ENCODE measurements at places on chromosomes 5 and 9.

GRCh38 chr5:41508696-41509398 is 1.6 kb downstream of the PLCXD3 start:
- no peak for DNase-seq

DNA sequence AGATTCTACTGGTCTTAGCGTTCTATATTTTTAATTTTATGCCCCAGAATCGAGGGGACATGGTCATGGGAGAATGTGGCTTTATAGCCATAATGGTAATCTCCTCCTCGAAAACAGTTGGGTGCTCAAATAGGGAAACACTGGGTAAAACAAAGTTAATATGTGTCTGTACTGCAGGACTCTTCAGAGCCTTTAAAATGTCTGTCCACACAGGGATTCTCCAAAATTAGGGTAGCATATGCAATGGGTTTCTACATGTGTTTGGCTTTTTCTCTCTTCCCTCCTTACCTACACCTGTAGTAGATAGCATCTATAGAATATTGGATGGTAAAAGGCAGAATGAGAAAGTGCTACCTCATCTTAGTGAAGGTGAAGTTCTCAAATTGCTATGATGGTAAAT is 130.0 kb upstream of the NR3C1 start:
- no peak for DNase-seq

DNA sequence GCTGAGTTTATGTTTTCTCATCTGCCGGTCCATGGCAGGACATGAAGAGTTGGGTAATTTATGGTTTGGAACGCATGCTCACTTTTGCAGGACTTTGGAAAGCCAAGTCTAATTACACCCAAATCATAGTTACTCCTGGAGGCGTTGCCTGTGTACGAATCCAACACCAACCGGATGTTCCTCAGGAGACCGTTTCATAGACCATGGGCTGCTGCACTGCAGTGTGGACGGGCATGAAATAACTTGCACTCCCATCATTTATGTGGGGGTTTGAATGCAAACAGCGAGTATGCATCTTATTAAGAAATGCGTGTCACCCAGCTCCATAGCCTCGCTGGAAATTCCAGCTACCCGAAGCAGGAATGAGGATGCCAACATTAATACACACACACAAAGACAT is 96.1 kb upstream of the IRX2 start:
- DNase-seq = no peak

DNA sequence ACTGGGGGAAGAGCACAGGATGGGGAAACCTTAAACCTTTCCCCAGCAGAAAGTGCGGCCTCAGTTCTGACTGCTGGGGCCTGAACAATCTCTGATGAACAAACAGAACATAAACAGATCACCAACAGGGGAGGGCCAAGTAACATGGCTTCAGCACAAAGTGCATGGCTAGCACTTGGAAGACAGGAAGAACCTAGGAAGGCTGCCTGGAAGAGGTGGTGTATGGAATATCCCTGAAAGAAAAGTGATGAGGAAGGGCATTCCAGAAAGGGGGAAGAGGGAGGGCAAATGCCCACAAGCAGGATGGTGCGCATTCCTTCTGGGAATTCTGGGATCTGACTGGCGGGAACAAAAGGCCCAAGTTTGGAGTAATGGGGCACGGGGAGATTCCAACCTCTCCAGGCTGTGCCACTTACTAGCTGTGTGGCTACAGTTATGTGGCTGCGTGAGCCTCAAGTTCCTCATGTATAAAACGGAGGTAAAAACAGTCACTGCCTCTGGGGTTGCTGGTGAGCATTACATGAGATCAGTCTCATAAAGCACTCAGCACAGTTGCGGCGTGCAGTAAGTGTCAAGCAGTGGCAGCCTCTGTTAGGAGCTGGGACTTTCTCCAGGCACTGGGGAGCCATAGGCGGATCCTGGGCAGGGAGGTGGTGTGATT is 1.6 kb downstream of the PDGFRB start:
- DNase-seq = no peak

DNA sequence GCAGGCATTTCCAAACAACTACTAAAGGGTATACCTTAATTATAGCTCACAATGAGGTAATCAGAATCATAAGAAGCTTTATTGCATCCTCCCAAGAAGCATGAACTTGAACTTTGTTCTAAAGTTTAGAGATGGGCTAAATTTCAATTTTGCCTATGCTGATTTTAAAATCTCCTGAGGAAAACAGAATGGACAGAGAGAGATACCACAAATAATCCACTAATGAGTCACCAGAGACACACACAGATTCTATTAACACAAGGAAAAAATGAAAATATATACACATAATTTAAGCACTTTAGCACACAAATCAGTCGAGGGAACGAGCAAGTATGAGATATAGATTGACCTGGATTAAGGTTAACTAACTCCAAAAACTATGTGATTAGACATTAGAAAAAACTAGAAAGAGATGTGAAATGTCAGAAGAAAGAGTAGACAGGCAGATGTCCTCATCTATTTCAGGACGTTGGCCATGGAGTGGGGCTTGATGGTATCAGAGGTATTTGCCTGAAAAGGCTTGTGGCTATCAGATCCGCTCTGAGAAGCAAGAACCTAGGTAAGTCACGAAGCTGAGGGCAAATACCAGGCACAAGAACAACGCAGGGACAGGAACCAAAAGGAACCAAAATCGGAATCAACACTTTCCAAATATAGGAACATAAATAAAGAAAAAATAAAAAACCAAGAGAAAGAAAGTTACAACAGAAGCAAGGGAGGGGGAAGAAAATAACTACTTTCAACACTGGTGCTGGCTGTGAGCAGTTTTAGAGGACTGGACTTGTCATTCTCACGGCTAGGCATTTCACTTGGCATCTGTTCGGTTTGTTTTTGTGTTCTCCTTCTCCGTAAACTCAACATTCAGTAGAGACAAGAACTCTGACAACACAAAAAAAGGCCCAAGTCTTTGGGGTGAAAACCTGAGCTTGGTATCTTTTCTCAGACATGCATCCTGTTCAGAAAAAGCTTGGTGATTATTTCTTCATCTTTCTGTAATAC is 294.6 kb upstream of the PUM3 start:
- no peak for DNase-seq

DNA sequence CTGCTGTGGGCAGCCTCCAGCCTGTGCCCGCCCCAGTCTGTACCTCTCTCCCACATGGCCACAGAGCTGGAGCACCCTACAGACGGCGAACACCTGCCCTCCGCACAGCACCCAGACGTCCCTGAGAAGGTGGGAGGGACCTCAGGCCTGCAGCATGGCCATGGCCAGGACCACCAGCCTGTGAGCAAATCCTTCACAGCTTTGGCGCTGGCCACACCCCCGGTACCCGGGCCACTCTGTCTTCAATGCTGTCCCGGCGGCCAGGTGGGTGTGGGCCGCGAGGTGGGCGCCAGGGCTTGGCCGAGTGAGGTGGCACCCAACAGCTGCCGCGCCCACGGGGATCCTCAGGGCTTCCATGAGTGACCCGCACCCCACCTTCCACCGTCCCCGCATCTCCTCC is 18.7 kb downstream of the NOTCH1 start:
- no peak for DNase-seq

- no peak for DNase-seq
Observed at GRCh38 chr5:58351190-58351589, 108.7 kb downstream of the PLK2 start.

- no peak for DNase-seq
Observed at GRCh38 chr5:159130871-159131270, 31.2 kb upstream of the EBF1 start.

DNA sequence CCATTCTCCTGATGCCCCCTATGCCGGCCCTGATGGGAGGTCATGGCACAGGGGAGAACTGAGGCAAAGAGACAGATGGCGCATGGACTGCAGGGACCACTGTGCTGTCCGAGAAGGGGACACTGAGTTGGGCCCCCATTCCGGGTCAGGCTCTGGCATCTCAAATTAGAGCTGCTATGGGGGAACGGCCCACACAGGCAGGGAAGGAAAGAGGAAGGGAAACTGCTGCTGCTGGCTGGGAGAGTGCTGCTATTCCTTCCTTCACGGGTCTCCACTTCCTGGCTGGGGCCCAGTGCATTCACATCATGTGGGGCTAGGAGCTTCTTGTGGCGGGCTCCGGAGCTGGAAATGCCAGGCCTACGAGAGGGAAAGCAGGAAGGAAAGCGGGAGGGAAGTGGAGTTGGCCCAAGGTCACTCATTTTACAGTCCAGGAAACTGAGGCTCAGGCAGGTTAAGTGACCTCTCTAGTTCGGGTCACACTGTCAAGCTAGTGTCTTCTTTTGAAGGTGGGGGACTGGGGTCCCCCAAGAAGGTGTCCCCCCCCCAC is 1.3 kb upstream of the CARD19 start:
- DNase-seq = no peak

DNA sequence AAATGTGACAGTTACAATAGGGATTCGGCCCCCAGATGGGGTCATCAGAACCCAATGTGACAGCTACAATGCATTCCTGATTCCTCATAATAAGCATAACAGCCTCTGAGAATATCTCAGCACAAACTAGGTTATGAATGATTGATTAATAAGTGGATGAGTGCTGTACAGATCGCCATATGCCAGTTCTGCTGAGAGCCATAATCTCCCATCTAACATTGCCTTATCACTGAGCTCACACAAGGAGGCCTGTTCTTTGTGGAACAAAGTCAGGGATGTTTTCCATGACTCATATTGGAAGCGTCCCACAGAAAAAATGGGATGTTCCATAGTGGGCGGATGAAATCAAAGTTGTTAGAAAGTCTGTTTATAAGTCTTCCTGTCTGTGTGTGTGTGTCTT is 89.6 kb downstream of the KIF4B start:
- no peak for DNase-seq

GRCh38 chr5:172534229-172535107 is 80.1 kb upstream of the SH3PXD2B start:
- DNase-seq = no peak

- DNase-seq = no peak
Observed at GRCh38 chr5:163963881-163964280, 458.5 kb downstream of the MAT2B start.

DNA sequence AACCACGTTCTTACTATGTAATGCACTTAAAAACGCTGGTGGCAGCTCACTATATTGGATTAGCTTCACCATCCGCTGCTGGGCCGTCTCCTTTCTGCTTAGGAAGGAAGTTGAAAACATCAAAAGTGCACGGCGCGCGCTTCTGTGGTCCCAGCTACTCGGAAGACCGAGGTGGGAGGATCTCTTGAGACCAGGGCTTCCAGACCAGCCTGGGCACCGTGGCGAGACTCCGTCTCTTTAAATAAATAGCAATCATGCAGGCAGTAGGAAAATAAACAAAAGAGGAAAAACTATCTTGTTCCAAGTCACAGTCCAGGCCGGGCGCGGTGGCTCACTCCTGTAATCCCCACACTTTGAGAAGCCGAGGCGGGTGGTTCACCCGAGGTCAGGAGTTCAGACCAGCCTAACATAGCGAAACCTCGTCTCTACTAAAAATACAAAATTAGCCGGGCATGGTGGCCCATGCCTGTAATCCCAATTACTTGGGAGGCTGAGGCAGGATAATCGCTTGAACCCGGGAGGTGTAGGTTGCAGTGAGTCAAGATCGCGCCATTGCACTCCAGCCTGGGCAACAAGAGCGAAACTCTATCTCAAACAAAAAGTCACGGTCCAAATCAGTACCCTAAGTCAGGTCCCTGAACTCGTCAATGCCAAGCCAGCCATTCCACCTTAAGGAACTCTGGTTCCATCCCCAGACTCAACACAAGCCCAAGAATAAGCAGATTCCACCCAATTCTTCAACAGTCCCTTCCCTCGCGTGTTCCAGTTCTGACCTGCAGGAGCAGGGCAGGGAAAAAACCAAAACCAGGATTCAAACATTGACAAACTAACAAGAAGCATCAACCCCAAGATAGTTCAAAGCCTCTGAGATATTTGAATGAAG is 1.0 kb upstream of the GOLGA1 start:
- DNase-seq = peak; percentile 71

- DNase-seq = no peak
Observed at GRCh38 chr9:132862533-132862932, 15.6 kb downstream of the AK8 start.

DNA sequence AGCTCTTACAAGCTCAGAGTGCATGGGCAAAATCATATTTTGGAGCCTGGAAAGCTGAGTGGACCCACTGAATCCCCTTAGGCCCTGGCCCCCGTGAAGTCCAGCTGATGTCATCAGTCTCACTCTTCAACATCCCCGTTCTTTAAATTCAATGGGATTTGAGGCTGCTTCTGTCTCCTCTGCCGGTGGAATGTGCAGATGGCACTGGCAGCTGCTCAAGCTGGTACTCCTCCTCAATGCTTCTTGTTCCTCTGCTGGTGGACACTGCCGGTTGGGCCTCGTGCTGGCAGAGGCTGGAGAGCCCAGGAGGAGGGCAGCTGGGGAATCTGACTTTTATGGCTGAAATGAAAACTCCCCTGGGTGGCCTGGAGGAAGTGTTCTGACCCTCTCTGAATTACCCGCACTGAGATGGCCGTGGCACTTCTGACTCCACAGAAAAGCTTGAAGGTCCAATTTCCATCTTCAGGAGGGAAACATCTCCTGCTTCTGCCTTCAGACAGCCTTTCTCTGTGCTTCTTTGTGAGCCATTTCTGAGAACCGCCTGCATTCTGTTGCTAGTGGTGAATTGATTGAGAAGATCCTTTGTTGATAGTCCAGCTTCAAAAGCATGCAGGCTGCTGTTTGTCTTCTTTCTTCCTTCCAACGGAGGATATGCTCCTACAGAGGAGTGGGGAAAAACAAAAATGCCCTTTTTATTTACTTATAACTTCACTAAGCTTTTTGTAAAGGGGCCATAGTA is 298.9 kb downstream of the TMEM38B start:
- no peak for DNase-seq

- peak; percentile 46 for DNase-seq
Observed at GRCh38 chr9:101601904-101602765, 7.4 kb upstream of the PPP3R2 start.

- no peak for DNase-seq
Observed at GRCh38 chr5:50945139-50945538, 278.7 kb downstream of the PARP8 start.

GRCh38 chr5:127649018-127649439 is at the start of gene CTXN3:
CTXN3 (plus strand) TSS chr5:127649082; CDS start chr5:127657522, 8,440 bp downstream.
- no peak for DNase-seq

- DNase-seq = no peak
Observed at GRCh38 chr9:21993007-21993406, 1.2 kb downstream of the CDKN2A start.

- DNase-seq = no peak
Observed at GRCh38 chr5:155508673-155509072, 495.1 kb downstream of the KIF4B start.

GRCh38 chr5:14415698-14416074 is 165.9 kb upstream of the OTULINL start:
- DNase-seq = peak; percentile 70

- no peak for DNase-seq
Observed at GRCh38 chr5:172530406-172530805, 76.1 kb upstream of the SH3PXD2B start.

- no peak for DNase-seq
Observed at GRCh38 chr5:149285153-149285552, 13.5 kb downstream of the AFAP1L1 start.

DNA sequence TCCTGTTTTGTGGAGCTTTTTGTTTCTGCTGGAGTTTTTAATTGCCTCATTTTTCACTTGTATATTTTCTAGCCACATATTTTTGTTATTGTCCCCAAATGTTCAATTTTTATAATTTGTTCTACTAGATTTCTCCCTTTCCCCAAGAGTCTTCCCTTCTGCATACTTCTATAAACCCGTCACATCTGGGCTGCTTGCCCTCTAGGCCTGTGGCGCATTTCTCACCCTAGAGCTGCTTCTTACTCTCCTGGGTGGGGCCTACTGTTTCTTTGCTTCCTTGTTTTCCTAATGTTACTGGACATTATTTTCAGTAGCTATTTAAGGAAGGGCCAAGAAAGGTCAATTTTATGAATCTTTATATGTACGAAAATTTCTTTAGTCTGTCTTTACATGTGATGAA is 51.5 kb downstream of the NXNL2 start:
- no peak for DNase-seq

GRCh38 chr5:120591911-120592310 is 127.8 kb downstream of the PRR16 start:
- DNase-seq = no peak
